K562 (cell line): ENCODE measurements at places on chromosomes 3 and 15. TPM values are rescaled to one million over a fixed set of nuclear protein-coding genes. Genes with fewer than 3 reads are reported as not detected.

Gene CCDC39
- not detected in 2 replicates for polyA plus RNA-seq

Gene CTDSPL
- 8.8 and 8.9 TPM in 2 replicates for polyA plus RNA-seq

Gene GNAT1
- not detected in 2 replicates for polyA plus RNA-seq

DNA sequence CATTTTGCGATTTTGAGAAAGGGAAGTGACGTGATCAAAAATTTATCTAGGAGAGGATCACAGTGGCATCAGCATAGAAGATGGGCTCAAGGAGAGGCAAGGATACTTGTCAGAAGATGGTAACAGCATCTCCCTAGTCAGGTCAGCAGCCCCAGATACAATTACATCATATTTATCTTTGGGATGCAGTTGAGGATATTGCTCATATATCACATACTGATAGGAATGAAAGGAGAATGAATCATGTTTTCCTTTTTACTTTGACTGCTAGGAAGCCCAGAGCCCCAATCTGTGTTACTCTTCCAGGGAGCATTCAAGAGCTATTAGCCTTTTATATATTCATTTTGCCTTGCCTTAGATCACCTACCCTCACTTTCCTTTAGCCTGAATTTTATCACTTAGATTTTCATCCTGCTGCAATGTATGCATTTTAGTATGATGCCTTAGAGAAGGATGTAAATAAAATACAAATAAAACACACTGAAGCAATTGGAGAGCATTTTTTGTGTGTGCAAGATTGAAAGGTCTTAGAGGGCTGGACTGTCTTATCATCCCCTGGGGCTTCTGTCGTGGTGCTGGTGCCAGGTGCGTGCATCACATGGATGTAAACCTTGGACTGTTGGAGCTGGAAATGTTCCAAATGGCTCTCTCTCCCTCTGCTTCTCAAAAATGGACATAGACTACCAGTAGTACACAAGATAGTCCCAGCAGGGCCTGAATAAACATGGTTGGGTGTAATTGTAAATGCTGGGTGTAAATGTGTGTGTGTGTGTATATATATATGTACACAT, 40.3 kb downstream of the CORO2B start:
- H3K4me3 ChIP-seq, result no peak overlapping the region
- DNase-seq, result no peak
- peaks cover 21% of the 10 kb centered on the region for H3K27me3 ChIP-seq
- no peaks in the 10 kb centered on the region for H3K4me1 ChIP-seq
- H3K27ac ChIP-seq, result no peak overlapping the region

Gene ACOX2
- not detected in 2 replicates for polyA plus RNA-seq

Gene EFHB
- polyA plus RNA-seq, result 1.8 and 2.4 TPM in 2 replicates

Gene MINAR1
- polyA plus RNA-seq, result 0.49 and 0.52 TPM in 2 replicates

Gene NMB
- polyA plus RNA-seq, result not detected in 2 replicates

DNA sequence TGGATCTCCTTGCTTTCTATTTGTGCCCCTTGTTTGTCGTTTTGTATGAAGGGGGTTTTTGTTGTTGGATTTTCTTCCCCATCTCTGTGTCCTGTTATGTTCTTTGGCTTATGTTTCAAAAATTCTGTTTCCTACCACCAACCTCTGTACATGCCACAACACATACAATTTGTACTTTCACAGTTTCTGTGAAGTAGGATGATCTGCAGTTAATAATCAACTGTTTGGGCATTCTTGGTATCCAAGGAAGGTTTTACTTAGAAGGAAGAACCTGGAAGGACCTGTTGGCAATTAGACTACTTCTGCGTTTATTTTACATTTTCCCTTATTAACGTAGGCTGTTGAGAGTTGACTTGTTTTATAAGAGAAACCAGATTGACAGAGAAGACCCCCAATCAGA, 8.3 kb downstream of the SETD5 start:
- no peak for DNase-seq
- H3K27ac ChIP-seq, result no peak overlapping the region
- no peak overlapping the region for H3K4me3 ChIP-seq

DNA sequence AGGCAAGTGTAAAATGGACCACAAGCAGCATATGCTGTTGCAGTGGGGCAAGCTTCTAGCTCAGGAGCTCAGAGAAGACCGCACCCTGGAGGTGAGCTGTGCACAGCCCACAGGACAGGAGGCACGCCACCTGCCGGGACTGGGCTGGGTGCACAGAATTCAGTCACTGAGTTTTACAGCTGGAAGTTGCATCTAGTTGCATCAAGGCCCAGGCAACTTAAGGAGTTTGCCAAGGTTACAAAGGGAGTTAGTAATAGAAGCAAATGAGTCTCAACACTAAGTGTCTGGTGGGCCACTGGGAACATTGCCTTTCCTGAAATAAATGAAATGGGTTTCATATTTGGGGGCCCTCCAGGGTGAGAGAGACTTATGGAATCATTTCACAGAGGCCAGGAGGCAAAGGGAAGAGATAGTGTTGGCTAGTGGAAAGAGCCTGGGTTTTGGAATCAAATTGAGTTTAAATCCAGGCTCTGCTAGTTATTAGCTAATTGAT, 36.0 kb upstream of the TIMP4 start:
- H3K27ac ChIP-seq, result no peak overlapping the region; the same call in 2 of the 3 replicates
- peak; percentile 67 for DNase-seq
- peaks cover 42% of the 10 kb centered on the region for H3K4me1 ChIP-seq
- no peak overlapping the region for H3K4me3 ChIP-seq
- H3K36me3 ChIP-seq, result no peaks in the 10 kb centered on the region
- peaks cover 13% of the 10 kb centered on the region; the same call in 1 of the 2 replicates for H3K27me3 ChIP-seq

GRCh38 chr15:89469426-89470096, 26.8 kb downstream of the RHCG start:
- no peak overlapping the region for H3K27ac ChIP-seq
- no peaks in the 10 kb centered on the region for H3K36me3 ChIP-seq
- no peak for DNase-seq
- no peaks in the 10 kb centered on the region for H3K4me1 ChIP-seq

DNA sequence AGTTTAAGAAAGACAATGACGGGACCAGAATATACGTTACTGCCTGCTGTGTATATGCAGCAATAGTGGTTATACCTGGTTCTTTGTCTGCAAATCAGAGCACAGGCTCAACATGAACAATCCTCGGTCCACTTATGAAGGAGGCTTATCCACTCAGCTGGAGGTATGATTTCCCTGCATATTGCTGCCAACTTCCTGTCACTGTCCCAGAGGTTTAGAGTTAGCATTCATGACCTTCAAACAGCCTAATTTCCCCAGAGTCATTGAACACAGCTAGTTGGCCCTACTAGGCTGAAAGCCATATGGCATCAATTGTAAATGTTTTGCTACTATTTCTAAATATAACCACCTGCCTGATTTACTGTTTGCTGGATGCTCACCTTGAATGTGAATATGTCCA, 224.9 kb upstream of the ZNF717 start:
- no peaks in the 10 kb centered on the region for H3K27me3 ChIP-seq
- no peak for DNase-seq
- no peaks in the 10 kb centered on the region for H3K4me1 ChIP-seq
- no peak overlapping the region for H3K4me3 ChIP-seq

DNA sequence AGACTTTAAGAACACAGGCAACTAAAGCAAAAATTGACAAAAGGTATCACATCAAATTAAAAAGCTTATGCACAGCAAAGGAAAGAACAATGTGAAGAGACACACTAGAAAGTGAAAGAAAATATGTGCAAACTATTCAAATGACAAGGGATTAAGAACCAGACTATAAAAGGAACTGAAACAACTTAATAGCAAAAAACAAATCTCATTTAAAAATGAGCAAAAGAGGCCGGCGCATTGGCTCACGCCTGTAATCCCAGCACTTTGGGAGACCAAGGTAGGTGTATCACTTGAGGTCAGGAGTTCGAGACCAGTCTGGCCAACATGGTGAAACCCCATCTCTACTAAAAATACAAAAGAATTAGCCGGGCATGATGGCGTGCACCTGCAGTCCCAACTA, 14.4 kb downstream of the NGLY1 start:
- no peaks in the 10 kb centered on the region for H3K4me1 ChIP-seq
- H3K36me3 ChIP-seq, result peaks cover 45% of the 10 kb centered on the region
- no peaks in the 10 kb centered on the region for H3K27me3 ChIP-seq

GRCh38 chr3:185254799-185255198, 950 bp upstream of the EHHADH start:
- DNase-seq, result no peak
- H3K4me3 ChIP-seq, result no peak overlapping the region
- H3K27me3 ChIP-seq, result no peaks in the 10 kb centered on the region
- no peaks in the 10 kb centered on the region for H3K36me3 ChIP-seq

- no peak overlapping the region for H3K4me3 ChIP-seq
- peak; percentile 68 for DNase-seq
- peaks cover 21% of the 10 kb centered on the region for H3K27me3 ChIP-seq
- H3K36me3 ChIP-seq, result no peaks in the 10 kb centered on the region
- H3K4me1 ChIP-seq, result no peaks in the 10 kb centered on the region
These were observed 28.9 kb upstream of the ICE2 start for GRCh38 chr15:60507596-60508424.

- no peak overlapping the region for H3K27ac ChIP-seq
- no peaks in the 10 kb centered on the region; the same call in 2 of the 3 replicates for H3K27me3 ChIP-seq
- H3K4me1 ChIP-seq, result no peaks in the 10 kb centered on the region
- no peaks in the 10 kb centered on the region for H3K36me3 ChIP-seq
- DNase-seq, result no peak
These were observed 114.4 kb upstream of the WNT5A start for GRCh38 chr3:55601366-55602080.

- H3K27me3 ChIP-seq, result no peaks in the 10 kb centered on the region
- no peak overlapping the region for H3K27ac ChIP-seq
- H3K36me3 ChIP-seq, result no peaks in the 10 kb centered on the region
These were observed 541.8 kb downstream of the NLGN1 start for GRCh38 chr3:173939331-173939730.

DNA sequence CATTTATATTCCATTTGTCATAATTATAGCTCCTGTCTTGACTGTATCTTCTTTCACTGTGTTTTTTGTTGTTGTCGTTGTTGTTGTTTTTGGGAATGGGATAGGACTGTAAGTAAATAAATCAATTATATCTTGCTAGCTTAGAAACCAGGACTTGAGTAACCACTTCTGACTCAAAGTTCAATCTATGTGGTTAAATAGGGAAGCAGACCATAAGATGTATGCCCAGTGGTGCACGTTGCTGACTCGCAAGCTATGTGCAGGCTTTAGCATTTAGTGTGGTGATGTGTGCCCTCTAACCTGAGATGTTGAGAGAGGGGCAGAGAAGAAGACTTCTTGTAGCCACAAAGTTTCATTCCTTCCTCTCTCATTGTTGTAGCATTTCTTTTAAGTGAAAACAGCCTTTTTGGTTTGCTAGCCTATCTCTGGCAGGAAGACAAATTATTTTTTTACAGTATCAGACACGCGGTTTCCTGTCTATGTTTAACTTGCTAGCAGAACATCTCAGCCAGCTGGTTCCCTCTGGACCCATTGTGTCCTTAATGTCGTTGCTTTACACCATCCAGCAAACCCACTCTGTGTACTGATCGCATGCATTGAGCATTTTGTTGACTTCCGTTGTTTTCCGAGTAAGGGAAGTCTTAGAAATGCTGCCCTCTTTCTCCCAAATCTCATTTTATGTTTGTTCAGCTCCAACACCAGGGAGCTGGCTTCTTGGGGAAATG, 52.1 kb downstream of the TGFBR2 start:
- no peak overlapping the region for H3K4me3 ChIP-seq
- H3K36me3 ChIP-seq, result no peaks in the 10 kb centered on the region
- no peak for DNase-seq
- H3K27me3 ChIP-seq, result no peaks in the 10 kb centered on the region
- no peaks in the 10 kb centered on the region for H3K4me1 ChIP-seq

- H3K4me3 ChIP-seq, result no peak overlapping the region
- no peaks in the 10 kb centered on the region for H3K27me3 ChIP-seq
- no peaks in the 10 kb centered on the region for H3K36me3 ChIP-seq
- H3K27ac ChIP-seq, result no peak overlapping the region
- no peak for DNase-seq
These were observed 15.0 kb downstream of the TIGIT start for GRCh38 chr3:114308830-114309229.

Gene GMPPB
- polyA plus RNA-seq, result 11.3 and 13.3 TPM in 2 replicates

Gene CAMK1
- polyA plus RNA-seq, result 7.7 and 10.6 TPM in 2 replicates

Gene SLC15A2
- 0.28 and 0.51 TPM in 2 replicates for polyA plus RNA-seq

Gene CAMK2N2
- polyA plus RNA-seq, result 0.11 TPM in 1 of 2 replicates, not detected in the other

- H3K4me3 ChIP-seq, result no peak overlapping the region
- no peaks in the 10 kb centered on the region for H3K36me3 ChIP-seq
- peaks cover 10% of the 10 kb centered on the region; the same call in 1 of the 2 replicates for H3K4me1 ChIP-seq
- no peaks in the 10 kb centered on the region for H3K27me3 ChIP-seq
- H3K27ac ChIP-seq, result peak overlapping the region; percentile 57
These were observed 187.4 kb downstream of the FOXP1 start for GRCh38 chr3:71395927-71396695.

GRCh38 chr3:163766112-163766511, 1312.2 kb downstream of the SI start:
- H3K36me3 ChIP-seq, result no peaks in the 10 kb centered on the region
- H3K4me1 ChIP-seq, result no peaks in the 10 kb centered on the region
- H3K27ac ChIP-seq, result no peak overlapping the region
- DNase-seq, result no peak
- no peak overlapping the region for H3K4me3 ChIP-seq
- H3K27me3 ChIP-seq, result no peaks in the 10 kb centered on the region

Gene TLR9
- polyA plus RNA-seq, result not detected in 2 replicates

- H3K27ac ChIP-seq, result no peak overlapping the region
- no peak overlapping the region for H3K4me3 ChIP-seq
- H3K4me1 ChIP-seq, result peaks cover 45% of the 10 kb centered on the region
- peaks cover 72% of the 10 kb centered on the region; the same call in 2 of the 3 replicates for H3K27me3 ChIP-seq
These were observed 23.2 kb downstream of the SPTBN5 start for GRCh38 chr15:41870689-41871081.

DNA sequence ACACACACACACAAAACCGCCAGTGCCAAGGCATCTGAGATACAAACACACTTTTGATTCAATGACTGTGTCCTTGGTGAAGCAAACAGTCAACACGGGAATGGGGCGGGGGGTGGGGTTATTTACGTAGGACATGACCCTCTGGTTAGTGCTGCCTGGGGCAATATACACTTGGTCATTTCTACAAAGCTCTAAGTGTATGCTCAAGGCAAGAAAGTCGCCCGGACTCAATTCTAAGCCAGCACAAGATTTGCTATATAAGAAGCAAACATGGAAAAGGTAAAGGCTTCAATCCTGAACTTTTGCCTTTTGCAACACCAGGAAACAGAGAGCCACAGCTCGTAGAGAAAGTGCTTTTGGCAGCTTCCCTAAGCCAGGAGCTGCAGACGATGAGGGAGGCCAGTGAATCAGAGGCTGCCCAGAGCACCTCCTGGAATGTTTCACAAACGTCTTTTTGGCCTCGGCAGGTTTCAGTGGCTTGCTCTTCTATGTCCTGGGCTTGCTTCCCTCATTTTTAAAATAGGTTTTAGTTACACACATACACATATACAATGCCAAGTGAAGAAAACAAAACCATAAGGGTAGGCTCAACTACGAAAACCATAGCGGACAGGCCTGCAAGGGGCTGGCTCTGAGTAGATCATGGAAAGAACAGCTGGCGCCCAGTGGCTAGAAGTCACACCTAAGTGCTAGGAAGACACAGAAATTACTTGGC, 73.6 kb downstream of the TM4SF4 start:
- DNase-seq, result no peak
- no peaks in the 10 kb centered on the region for H3K4me1 ChIP-seq
- H3K27me3 ChIP-seq, result peaks cover 7% of the 10 kb centered on the region; the same call in 2 of the 3 replicates
- no peaks in the 10 kb centered on the region for H3K36me3 ChIP-seq
- no peak overlapping the region for H3K27ac ChIP-seq

DNA sequence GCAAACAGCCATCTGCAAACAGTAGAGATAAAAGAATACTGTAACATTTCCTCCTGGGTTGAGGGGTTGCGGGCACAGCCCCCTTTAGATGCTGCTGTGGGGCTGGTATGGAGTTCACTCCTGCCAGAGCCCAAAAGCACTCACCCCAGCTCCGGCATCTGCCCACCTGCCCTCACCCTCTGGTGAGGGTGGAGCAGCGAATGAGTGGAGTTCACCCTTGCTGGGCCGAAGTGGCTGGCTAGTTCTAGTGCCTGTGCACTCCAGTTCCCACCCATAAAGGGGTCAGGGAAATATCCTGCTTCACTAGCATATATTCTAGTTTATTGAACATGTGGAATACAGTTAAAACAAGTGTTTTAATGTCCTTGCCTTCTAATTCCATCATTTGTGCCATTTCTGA, 209.7 kb upstream of the SGO1 start:
- H3K4me1 ChIP-seq, result no peaks in the 10 kb centered on the region
- no peak overlapping the region for H3K27ac ChIP-seq
- no peak overlapping the region for H3K4me3 ChIP-seq
- H3K36me3 ChIP-seq, result no peaks in the 10 kb centered on the region
